ENCODE measurements at places on chromosomes 13 and 19.

DNA sequence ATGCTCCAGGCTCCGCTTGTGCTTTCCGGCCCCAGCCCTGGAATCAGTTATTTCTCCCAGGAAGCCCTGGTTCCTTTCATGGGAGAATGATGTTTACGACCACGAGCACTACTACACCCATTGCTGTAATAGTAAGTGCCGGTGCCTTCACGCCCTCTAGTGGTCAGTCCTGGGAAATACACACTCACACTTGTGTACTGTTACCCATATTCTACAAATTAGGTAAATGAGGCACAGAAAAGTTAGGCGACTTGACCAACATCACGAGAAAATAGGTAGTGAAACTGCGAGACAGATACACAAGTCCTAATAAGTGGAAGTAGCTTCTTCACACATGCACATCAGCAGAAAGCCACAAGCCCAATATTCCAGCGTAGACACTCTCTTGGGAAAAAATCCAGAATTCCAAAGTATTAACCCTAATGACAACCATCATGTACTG lies 21.7 kb downstream of the CEACAM21 start:
- no peak for DNase-seq

DNA sequence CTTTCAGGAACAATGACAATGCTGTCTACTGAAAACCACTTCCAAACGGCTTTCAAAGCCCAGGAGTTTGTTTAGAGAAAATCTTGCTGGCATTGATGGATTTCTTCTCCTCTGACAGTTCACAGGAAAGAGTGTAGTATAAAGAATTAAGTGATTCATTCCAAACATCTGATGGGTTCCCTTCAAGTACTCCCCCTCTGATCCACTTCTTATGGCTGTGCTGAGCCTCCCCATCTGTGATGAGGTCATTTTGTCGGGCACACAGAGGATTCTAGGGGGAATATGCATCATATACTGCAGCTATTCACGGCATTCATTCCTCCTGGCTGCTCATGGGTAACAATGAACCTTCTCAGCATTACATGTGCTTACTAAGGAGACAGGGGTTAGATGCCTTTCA lies 107.9 kb downstream of the RGCC start:
- no peak for DNase-seq

DNA sequence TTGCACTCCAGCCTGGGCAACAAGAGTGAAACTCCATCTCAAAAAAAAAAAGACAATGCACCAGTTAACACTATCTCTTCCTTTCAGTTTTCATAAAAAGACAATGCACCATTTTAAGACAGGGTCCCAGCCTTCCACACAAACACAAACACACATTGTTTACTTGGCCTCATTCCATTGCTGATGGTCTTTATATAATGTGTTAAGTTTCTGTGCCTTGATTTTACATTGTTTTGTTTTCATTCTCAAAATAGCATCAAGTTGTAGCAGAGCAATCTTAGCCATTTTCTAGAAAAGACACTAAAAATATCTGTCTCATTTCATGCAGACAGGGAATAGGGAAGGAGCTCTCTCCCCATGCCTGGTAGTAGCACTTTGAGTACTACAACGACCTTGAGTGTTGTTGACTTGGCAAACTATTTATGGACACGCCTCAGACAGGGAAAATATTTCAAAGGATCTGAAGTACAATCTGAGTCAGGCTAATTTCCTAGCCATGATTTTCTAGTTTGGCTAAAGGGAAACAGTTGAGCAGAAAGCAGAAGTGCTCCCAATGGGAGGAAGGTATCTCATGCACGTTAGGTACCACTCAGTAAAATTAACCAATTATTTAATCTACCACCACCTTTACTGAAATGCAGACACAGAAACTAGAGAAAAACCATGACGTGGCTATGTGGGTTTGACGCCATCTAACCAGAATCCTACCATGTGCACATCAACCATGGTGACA lies 120.6 kb downstream of the ABCC4 start:
- no peak for DNase-seq

- DNase-seq, result peak; percentile 67
Measured at GRCh38 chr19:6516018-6516658, 14.0 kb upstream of the TUBB4A start.

DNA sequence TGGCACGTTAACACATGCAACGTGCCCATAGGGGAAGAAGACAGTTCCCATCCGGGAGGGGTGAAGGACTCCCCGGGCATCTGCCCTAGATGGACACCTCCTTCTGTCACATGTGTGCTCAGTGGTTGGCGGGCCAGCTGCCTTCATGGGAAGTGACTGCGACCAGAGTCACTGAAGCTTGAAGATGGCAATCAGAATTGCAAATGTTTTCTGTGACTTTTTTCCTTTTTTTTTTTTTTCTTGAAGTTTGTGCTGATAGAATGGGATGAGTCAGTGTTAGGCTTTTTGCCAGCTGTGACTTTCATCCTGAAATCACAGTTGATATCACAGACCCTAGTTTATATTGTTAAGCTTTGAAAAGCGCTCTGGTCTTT lies 109.2 kb upstream of the MCF2L start:
- DNase-seq, result no peak

- DNase-seq, result no peak
Measured at GRCh38 chr13:20465218-20465879, 60.3 kb downstream of the CRYL1 start.

DNA sequence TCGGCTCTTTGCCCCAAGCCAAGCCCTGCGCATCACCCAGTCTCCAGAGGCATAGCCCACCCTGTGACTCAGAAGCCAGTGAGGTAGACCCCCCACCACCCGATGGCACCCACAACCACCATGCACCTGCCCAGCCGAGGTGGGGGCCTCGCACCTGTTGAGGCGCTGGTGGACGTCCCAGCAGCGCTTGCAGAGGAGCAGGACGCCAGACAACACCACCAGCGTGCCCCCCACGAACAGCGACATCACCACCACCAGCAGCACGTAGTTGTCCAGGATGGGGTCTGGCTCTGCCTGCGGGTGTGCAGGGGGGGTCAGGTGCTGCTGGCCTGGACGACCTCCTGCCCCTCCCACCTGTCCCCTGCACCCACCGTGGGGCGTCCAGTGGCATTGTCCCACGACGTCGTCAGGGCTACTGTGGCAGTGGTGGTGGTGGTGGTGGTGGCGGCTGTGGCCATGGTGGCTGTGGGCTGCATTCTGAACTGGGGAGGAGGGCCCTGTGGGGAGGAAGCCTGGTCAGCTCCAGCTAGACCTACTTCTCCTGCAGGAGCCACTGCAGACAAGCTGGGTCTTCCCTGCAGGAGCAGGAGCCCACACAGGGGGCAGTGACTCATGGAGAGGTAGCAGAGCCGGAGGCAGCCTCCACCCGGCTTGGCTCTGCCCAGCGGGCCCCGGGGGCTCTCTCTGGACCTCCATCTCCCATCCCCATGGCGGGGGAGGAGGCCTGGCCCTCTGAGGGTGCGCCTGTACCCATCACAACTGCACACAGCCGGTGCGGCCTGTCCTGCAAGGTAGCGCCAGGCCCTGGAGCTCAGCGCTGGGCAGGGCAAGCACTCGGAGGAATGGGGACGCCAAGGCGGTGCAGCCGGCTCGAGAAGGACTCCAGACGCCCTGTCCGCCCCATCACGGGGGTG lies 1.9 kb downstream of the CBARP start:
- no peak for DNase-seq

- DNase-seq, result no peak
Measured at GRCh38 chr13:35995136-35995535, 136.0 kb downstream of the DCLK1 start.

DNA sequence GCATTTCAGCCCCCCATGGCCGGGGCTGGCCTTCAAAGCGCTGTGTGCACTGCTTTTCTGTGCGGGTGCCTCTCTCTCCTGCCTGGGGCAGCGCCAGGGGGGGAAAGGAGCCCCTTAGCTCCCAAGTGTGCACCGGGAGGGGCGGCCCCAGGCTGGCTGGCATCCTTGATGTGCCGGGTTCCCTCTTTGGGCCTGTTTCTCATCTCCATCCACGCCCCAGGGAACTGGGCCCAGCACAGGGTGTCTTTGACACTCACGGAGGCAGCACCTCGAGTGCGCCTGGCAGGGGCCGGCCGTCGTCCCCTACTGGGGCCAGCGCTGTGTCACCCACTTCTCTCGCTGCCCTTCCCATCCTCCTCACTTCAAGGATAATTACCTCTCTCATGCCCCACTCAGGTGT lies 324.3 kb downstream of the TEX29 start:
- DNase-seq, result no peak

GRCh38 chr13:113951246-113951999 lies 22.5 kb downstream of the C13orf46 start:
- DNase-seq, result peak; percentile 57

- no peak for DNase-seq
Measured at GRCh38 chr19:41409288-41409687, 11.7 kb downstream of the BCKDHA start.

All from thoracic aorta (tissue), 2 donors.